ENCODE measurements at places on chromosomes 12 and 14. TPM values are rescaled to one million over a fixed set of nuclear protein-coding genes. Genes with fewer than 3 reads are reported as not detected.

DNA sequence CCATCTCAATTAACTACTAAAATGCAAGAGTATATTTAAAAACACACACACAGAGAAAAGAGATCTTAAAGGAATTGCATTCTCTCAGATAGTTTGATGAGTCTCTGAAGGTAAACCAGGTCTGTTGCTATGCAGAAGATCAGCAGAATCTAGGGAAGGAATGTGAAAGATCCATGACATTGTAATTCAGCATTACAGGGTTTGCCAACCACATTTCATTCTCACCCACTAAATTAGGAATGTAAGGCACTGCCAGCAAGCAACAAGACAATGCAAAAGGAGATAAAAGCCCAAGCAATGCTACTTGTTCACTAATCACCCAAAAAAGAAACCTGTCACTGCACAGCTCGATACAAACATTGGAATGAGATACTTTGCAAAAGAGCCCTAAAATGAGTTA, 106.3 kb downstream of the LRIG3 start:
- H3K4me3 ChIP-seq = no peak overlapping the region
- H3K27me3 ChIP-seq = no peaks in the 10 kb centered on the region
- H3K36me3 ChIP-seq = no peaks in the 10 kb centered on the region
- H3K27ac ChIP-seq = no peak overlapping the region
- no peaks in the 10 kb centered on the region for H3K4me1 ChIP-seq

DNA sequence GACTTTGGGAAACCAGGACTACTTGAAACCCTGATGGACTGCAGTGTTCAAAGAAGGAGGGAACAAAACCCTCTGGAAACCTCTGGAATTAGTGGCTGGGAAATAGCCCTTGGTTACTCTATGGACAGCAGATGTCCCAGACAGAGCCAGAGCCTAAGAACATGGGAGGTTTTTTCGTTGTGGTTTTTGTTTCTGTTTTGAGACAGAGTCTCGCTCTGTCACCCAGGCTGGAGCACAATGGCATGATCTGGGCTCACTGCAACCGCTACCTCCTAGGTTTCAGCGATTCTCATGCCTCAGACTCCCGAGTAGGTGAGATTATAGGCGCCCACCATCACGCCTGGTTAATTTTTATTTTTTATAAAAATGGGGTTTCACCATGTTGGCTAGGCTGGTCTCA, 1378.7 kb downstream of the AACS start:
- no peak for DNase-seq
- H3K36me3 ChIP-seq = no peaks in the 10 kb centered on the region
- no peak overlapping the region for H3K4me3 ChIP-seq
- no peaks in the 10 kb centered on the region for H3K4me1 ChIP-seq
- no peaks in the 10 kb centered on the region for H3K27me3 ChIP-seq

DNA sequence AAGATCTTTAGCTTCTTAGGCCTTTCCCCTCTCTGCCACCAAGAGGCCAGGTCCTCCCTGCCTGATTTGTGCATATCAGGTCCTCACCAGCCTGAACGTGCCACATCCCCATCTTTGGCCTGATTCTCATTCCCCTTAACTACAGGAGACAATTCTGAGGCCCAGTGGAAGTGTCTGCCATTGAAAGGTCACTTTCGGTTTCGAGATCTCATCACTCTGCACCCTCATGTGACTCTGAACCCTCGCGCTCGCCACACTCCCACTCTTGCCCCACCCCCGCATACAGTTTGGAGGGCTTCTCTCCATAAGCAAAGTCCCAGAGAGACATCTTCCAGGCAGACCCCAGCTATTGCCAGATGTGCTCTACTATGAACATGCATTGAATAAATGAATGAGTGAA, 189.0 kb downstream of the NTF3 start:
- no peak for DNase-seq
- no peaks in the 10 kb centered on the region for H3K36me3 ChIP-seq
- H3K27ac ChIP-seq = no peak overlapping the region
- H3K4me3 ChIP-seq = no peak overlapping the region
- peaks cover 6% of the 10 kb centered on the region for H3K27me3 ChIP-seq
- no peaks in the 10 kb centered on the region for H3K4me1 ChIP-seq

GRCh38 chr14:100472094-100472455, 115.1 kb downstream of the BEGAIN start:
- H3K4me3 ChIP-seq = no peak overlapping the region
- no peak for DNase-seq
- H3K4me1 ChIP-seq = no peaks in the 10 kb centered on the region
- no peaks in the 10 kb centered on the region for H3K36me3 ChIP-seq

- DNase-seq = no peak
- H3K27ac ChIP-seq = peak overlapping the region; percentile 33
- H3K4me1 ChIP-seq = peaks cover 80% of the 10 kb centered on the region
- no peak overlapping the region for H3K4me3 ChIP-seq
These were observed 25.9 kb downstream of the ACTN1 start for GRCh38 chr14:68953196-68953555.

DNA sequence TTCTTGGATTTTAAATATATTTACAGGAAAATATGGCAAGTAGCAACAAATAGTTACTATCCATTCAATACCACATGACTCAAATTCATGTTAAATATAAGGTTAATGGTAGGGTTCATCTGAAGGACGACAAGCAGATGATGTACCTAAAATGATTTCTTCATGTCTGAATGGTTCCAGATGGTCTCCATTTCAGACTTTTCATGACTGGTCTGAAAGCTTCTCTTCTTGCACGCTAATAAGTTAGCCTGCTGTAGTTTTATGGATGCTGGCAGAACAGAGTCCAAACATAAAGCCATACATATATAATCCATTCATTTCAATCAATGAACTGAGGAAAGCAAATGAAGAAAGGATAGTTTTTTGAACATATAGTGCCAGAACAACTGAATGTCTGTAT, 257.0 kb upstream of the MGAT4C start:
- no peaks in the 10 kb centered on the region for H3K27me3 ChIP-seq
- no peaks in the 10 kb centered on the region for H3K36me3 ChIP-seq

The KIF5A gene
- 0.47 TPM for total RNA-seq

The CLEC1A gene
- not detected for total RNA-seq

The CCDC175 gene
- not detected for total RNA-seq

The HRK gene
- total RNA-seq = not detected

The MBD6 gene
- 74.7 TPM for total RNA-seq
